Glomerular endothelial cell (primary cell): ENCODE measurements at places on chromosomes 13 and 19. TPM values are rescaled to one million over a fixed set of nuclear protein-coding genes. Genes with fewer than 3 reads are reported as not detected.

The ERICH4 gene
- total RNA-seq = not detected in 2 replicates

The C19orf38 gene
- 0.44 TPM in 1 of 2 replicates, not detected in the other for total RNA-seq

The RNF17 gene
- total RNA-seq = 0.58 TPM in 1 of 2 replicates, not detected in the other

The POGLUT2 gene
- total RNA-seq = 20.6 and 22.1 TPM in 2 replicates

The FGF22 gene
- 0.35 TPM in 1 of 2 replicates, not detected in the other for total RNA-seq

The ZNF850 gene
- total RNA-seq = 1.6 and 2.3 TPM in 2 replicates

The TNNT1 gene
- total RNA-seq = 1.5 TPM in 1 of 2 replicates, not detected in the other

The TMEM190 gene
- total RNA-seq = not detected in 2 replicates

The ZNF460 gene
- 37.5 and 57.5 TPM in 2 replicates for total RNA-seq

The ZIK1 gene
- 3.9 and 6.7 TPM in 2 replicates for total RNA-seq

The SYCN gene
- total RNA-seq = not detected in 2 replicates

The COMP gene
- not detected in 2 replicates for total RNA-seq

The ZNF14 gene
- total RNA-seq = 2.5 and 5.5 TPM in 2 replicates

The BEST2 gene
- total RNA-seq = not detected in 2 replicates

The ADM5 gene
- total RNA-seq = 1.5 and 1.8 TPM in 2 replicates

The TMEM259 gene
- total RNA-seq = 167 and 260 TPM in 2 replicates

The MEIOSIN gene
- not detected in 2 replicates for total RNA-seq

The ANKRD27 gene
- 23.3 and 27.2 TPM in 2 replicates for total RNA-seq

The CEBPG gene
- 17.1 and 22.5 TPM in 2 replicates for total RNA-seq

The NTF4 gene
- not detected in 2 replicates for total RNA-seq

The ZNF221 gene
- total RNA-seq = 4.1 and 5.1 TPM in 2 replicates

The MAB21L1 gene
- total RNA-seq = not detected in 2 replicates

The KCTD4 gene
- 0.44 TPM in 1 of 2 replicates, not detected in the other for total RNA-seq

The OVOL3 gene
- not detected in 2 replicates for total RNA-seq

The FARP1 gene
- 64.9 and 83.7 TPM in 2 replicates for total RNA-seq

The C1QTNF9 gene
- not detected in 2 replicates for total RNA-seq

The FAAP24 gene
- 1.6 and 1.9 TPM in 2 replicates for total RNA-seq

The FFAR1 gene
- not detected in 2 replicates for total RNA-seq

The HCST gene
- total RNA-seq = not detected in 2 replicates

The PRKD2 gene
- 96.9 and 142 TPM in 2 replicates for total RNA-seq

The TUBB4A gene
- 3.7 TPM in 1 of 2 replicates, not detected in the other for total RNA-seq

The F10 gene
- not detected in 2 replicates for total RNA-seq

The RTBDN gene
- not detected in 2 replicates for total RNA-seq

The COL4A2 gene
- 1,851 and 3,750 TPM in 2 replicates for total RNA-seq

The COQ8B gene
- total RNA-seq = 10.2 and 16.1 TPM in 2 replicates

The ZNF431 gene
- total RNA-seq = 3.8 and 4.6 TPM in 2 replicates

The PTGIR gene
- 1.6 and 1.8 TPM in 2 replicates for total RNA-seq

The IGFL2 gene
- not detected in 2 replicates for total RNA-seq

The NLRP11 gene
- total RNA-seq = not detected in 2 replicates

The ALOX5AP gene
- 0.29 TPM in 1 of 2 replicates, not detected in the other for total RNA-seq

The ZNF20 gene
- 2.4 and 2.6 TPM in 2 replicates for total RNA-seq

The KLK11 gene
- total RNA-seq = not detected in 2 replicates

The CLDN10 gene
- total RNA-seq = not detected in 2 replicates

The ZNF700 gene
- 4.6 and 7.9 TPM in 2 replicates for total RNA-seq

The NOVA2 gene
- total RNA-seq = 11.8 and 23.2 TPM in 2 replicates

The PRSS57 gene
- 2.2 TPM in 1 of 2 replicates, not detected in the other for total RNA-seq

The S1PR5 gene
- 0.88 TPM in 1 of 2 replicates, not detected in the other for total RNA-seq
